ENCODE measurements at places on chromosomes 16 and 17. TPM values are rescaled to one million over a fixed set of nuclear protein-coding genes. Genes with fewer than 3 reads are reported as not detected.

- H3K4me3 ChIP-seq: no peak overlapping the region
- no peaks in the 10 kb centered on the region for H3K27me3 ChIP-seq
- peaks cover 68% of the 10 kb centered on the region for H3K36me3 ChIP-seq
- H3K4me1 ChIP-seq: peaks cover 9% of the 10 kb centered on the region
- DNase-seq: no peak
These were observed 3.1 kb upstream of the JPT2 start for GRCh38 chr16:1674751-1675664.

DNA sequence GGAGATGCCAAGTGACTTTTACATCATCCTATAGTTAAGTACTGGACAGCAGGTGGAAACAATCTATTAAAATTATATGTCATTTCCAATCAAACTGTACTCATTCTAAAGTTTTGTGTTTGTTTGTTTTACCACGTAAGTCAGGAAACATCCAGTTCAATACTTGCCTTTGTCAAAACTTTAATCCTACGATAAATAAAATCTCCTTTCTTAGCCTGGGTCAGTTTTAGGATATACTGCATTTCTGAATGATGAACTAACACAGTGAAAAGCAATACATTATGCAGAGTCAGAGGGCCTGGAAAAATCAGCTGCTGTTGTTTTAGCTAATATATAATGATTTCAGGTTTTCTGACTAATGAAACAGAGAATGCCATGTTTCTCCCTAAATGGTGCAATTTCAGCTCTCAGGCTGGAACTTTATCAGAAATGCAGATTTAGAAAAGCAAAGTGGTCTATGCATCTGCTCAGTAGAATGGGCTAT is 756.4 kb downstream of the CDH11 start:
- H3K36me3 ChIP-seq: no peaks in the 10 kb centered on the region
- H3K27me3 ChIP-seq: no peaks in the 10 kb centered on the region
- DNase-seq: no peak

- H3K27me3 ChIP-seq: no peaks in the 10 kb centered on the region
- H3K36me3 ChIP-seq: no peaks in the 10 kb centered on the region
These were observed 78.9 kb upstream of the EEF2KMT start for GRCh38 chr16:5176505-5176904.

DNA sequence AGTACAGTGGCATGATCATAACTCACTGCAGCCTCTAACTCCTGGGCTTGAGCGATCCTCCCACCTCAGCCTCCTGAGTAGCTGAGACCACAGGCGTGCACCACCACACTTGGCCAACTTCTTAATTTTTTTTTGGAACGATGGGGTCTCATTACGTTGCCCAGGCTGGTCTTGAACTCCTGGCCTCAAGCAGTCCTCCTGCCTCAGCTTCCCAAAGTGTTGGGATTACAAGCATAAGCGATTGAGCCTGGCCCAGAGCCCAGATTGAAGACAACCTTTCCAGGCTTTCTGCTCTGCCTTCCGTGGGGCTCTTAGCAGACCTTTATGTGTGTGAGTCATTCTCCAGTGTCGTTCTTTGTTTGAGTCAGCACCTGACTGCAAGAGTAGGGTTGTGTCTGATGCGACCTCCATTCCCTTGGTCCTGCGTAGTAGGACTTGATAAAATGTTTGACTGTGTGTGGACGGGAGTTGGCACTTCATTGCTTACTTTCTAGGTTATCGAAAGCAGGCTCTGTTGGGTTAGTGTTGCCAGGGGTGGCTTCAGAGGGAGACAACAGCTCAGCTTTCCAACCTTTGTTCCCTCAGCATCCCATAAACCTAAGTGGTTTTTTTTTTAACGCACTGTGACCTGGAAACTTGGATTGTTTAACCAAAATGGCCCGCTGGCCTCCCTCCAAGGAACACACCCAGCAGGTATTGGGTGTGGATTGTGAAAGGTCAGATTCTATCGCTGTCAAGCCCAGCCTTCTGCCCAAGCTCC is 26.4 kb downstream of the EEF2K start:
- no peaks in the 10 kb centered on the region for H3K27me3 ChIP-seq
- peaks cover 9% of the 10 kb centered on the region for H3K4me1 ChIP-seq
- H3K4me3 ChIP-seq: no peak overlapping the region
- no peak for DNase-seq
- H3K36me3 ChIP-seq: peaks cover 44% of the 10 kb centered on the region

- H3K27ac ChIP-seq: no peak overlapping the region
- H3K27me3 ChIP-seq: peaks cover 4% of the 10 kb centered on the region
- H3K4me1 ChIP-seq: peaks cover 25% of the 10 kb centered on the region
- no peaks in the 10 kb centered on the region for H3K36me3 ChIP-seq
- no peak overlapping the region for H3K4me3 ChIP-seq
These were observed 12.4 kb downstream of the ZFPM1 start for GRCh38 chr16:88465387-88465983.

DNA sequence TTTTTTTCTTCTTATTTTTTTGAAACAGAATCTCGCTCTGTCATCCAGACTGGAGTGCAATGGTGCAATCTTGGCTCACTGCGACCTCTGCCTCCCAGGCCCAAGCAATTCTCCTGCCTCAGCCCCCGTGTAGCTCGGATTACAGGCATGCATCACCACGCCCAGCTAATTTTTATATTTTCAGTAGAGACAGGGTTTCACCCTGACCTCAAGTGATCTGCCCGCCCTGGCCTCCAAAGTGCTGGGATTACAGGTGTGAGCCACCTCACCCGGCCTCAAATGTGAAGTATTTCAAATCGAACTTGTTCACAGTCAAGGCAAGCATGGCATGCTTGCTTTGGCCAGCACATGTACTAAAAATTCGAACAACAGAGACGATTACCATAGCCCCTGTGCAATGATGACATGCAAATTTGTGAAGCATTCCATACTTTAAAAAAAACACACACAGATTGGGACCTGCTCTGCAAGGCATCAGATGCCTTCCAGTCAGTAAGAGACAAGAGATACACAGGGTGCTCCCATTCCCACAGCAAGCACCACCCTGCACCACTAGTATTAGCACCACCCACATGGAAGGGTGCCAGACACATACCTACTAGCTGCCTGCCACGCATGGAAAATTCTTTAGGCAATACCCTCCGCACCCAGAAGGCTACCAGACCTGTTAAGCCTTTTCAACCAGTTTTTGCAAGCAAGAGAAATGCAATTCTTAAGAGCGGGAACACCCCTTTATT is 47.2 kb downstream of the ANKRD11 start:
- no peak overlapping the region for H3K27ac ChIP-seq
- H3K4me3 ChIP-seq: no peak overlapping the region
- H3K4me1 ChIP-seq: peaks cover 58% of the 10 kb centered on the region
- no peak for DNase-seq

The VTN gene
- 0.58 TPM for total RNA-seq

The IL17C gene
- total RNA-seq: not detected

The FBXO39 gene
- total RNA-seq: 0.18 TPM

The LGALS9 gene
- 6.2 TPM for total RNA-seq

Data from muscle of leg (tissue), 16 donors.